T-helper 17 cell (primary cell): ENCODE measurements at places on chromosomes 16 and 17. TPM values are rescaled to one million over a fixed set of nuclear protein-coding genes. Genes with fewer than 3 reads are reported as not detected.

The LPO gene
- total RNA-seq, result not detected

The CDH1 gene
- total RNA-seq, result 0.44 TPM

The SHPK gene
- 6.4 TPM for total RNA-seq

GRCh38 chr16:74275031-74275636 lies 21.5 kb upstream of the PSMD7 start:
- H3K4me3 ChIP-seq, result no peak overlapping the region
- no peaks in the 10 kb centered on the region for H3K4me1 ChIP-seq
- DNase-seq, result no peak
- peaks cover 3% of the 10 kb centered on the region for H3K36me3 ChIP-seq

GRCh38 chr16:60107437-60107836 lies 1373.3 kb upstream of the GOT2 start:
- no peak for DNase-seq
- no peak overlapping the region for H3K27ac ChIP-seq
- no peaks in the 10 kb centered on the region for H3K27me3 ChIP-seq
- H3K4me1 ChIP-seq, result no peaks in the 10 kb centered on the region
- no peaks in the 10 kb centered on the region for H3K36me3 ChIP-seq

DNA sequence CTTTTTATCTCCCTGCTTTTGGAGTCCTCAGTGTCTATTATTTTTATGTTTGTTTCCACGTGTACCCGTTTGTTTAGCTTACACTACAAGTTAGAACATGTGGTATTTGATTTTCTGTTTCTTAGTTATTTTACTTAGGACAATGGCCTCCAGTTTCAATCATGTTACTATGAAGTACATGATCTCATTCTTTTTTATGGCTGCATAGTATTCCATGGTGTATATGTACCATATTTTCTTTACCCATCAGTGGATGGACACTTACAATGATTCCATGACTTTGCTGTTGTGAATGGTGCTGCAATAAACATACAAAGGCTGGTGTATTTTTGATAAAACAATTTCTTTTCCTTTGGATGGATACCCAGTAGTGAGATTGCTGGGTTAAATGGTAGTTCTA lies 269.5 kb downstream of the HS3ST3A1 start:
- no peak overlapping the region for H3K4me3 ChIP-seq
- peaks cover 2% of the 10 kb centered on the region for H3K36me3 ChIP-seq
- H3K27ac ChIP-seq, result no peak overlapping the region
- no peak for DNase-seq
- peaks cover 26% of the 10 kb centered on the region for H3K27me3 ChIP-seq

DNA sequence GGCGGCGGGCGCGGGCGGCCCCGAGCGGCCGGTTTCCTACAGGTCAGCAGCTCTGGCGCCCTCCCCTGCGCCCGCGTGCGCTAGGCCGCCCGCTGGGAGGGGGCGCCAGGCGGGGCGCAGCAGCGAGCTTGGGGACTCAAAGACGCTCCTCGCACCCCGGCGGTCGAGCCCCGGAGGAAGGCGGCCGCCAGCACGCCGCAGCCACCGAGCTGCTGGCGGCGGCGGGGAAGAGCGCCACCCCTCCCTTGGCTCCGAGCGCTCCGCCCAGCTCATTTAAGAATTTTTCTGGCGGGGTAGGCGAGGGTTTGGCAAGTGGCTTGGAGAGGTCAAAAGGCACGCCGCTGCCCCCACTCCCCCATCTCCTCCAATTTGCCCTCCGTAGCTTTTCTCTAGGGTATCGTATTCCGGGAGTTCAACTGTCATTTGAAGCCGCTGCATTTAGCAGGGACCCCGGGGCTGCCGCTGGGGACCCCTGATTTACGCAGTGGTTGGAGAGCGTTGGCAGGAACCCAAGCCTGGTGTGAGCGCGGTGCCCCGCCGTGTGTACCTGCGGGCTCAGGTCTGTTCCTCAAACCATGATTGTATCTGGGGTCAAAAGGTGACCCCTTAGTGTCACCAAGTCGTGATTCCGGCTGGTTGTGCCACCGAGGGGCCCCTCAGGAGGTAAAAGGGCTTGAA lies 59.5 kb upstream of the GSE1 start:
- peak overlapping the region; percentile 96 for H3K4me3 ChIP-seq
- DNase-seq, result peak; percentile 13
- H3K36me3 ChIP-seq, result no peaks in the 10 kb centered on the region
- H3K4me1 ChIP-seq, result peaks cover 28% of the 10 kb centered on the region
- peak overlapping the region; percentile 94 for H3K27ac ChIP-seq
- H3K27me3 ChIP-seq, result no peaks in the 10 kb centered on the region

DNA sequence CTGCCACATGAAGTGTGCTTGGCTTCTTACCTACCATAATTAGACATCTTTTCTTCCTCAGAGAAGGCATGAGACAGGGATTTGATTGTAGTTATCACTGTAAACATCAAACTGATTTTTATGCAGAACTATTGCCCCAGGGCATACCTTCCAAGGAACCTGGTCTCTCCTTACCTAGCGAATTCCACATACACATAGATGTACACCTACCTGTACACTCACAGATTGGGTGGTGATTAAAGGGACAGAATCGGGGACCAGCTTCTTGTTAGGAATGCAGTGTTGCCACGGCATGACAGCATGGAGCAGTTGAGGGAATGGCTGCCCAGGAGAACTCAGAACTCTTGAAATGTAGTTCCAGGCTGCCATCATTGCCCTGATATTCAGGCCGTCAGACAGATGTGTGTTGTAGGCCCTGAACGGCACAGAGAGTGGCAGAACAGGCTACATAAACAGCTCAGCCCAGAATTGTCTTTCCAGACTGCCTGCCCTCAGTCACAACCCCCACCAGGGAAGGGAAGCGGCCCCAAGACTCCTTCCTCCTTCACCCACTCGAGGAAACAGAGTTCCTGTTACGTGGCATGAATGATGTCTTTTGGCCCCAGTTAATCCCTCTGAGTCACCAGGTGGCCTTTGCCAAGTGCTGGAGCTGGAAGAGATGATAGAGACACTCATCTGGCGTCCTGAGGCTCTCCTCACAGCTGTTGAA lies 17.8 kb upstream of the NAGLU start:
- no peak overlapping the region for H3K27ac ChIP-seq
- no peak for DNase-seq
- H3K36me3 ChIP-seq, result peaks cover 3% of the 10 kb centered on the region
- H3K4me1 ChIP-seq, result peaks cover 4% of the 10 kb centered on the region
- no peaks in the 10 kb centered on the region for H3K27me3 ChIP-seq

DNA sequence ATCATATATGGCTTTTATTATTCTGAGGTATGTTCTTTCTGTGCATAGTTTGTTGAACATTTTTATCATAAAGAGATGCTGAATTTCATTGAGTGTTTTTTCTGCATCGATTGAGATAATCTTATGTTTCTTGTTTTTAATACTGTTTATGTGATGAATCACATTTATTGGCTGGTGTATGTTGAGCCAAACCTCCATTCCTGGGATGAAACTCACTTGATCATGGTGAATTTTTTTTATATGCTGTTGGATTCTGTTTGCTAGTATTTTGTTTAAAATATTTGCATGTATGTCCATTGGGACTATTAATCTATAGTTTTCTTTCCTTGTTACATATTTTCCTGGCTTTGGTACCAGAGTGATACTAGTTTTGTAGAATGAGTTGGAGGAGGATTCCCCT lies 500.2 kb downstream of the CDH11 start:
- no peak overlapping the region for H3K4me3 ChIP-seq
- no peak for DNase-seq
- H3K27ac ChIP-seq, result no peak overlapping the region
- no peaks in the 10 kb centered on the region for H3K36me3 ChIP-seq
- no peaks in the 10 kb centered on the region for H3K27me3 ChIP-seq

- no peaks in the 10 kb centered on the region for H3K36me3 ChIP-seq
- DNase-seq, result no peak
- H3K27me3 ChIP-seq, result peaks cover 1% of the 10 kb centered on the region
- H3K4me1 ChIP-seq, result peaks cover 10% of the 10 kb centered on the region
- H3K4me3 ChIP-seq, result no peak overlapping the region
Observed at GRCh38 chr17:79070266-79070880, 4.3 kb upstream of the ENGASE start.

GRCh38 chr16:75580-76501 lies 2.2 kb upstream of the MPG start:
- peaks cover 25% of the 10 kb centered on the region for H3K27me3 ChIP-seq
- peak overlapping the region; percentile 19 for H3K27ac ChIP-seq
- H3K4me3 ChIP-seq, result peak overlapping the region; percentile 33
- peaks cover 3% of the 10 kb centered on the region for H3K36me3 ChIP-seq

DNA sequence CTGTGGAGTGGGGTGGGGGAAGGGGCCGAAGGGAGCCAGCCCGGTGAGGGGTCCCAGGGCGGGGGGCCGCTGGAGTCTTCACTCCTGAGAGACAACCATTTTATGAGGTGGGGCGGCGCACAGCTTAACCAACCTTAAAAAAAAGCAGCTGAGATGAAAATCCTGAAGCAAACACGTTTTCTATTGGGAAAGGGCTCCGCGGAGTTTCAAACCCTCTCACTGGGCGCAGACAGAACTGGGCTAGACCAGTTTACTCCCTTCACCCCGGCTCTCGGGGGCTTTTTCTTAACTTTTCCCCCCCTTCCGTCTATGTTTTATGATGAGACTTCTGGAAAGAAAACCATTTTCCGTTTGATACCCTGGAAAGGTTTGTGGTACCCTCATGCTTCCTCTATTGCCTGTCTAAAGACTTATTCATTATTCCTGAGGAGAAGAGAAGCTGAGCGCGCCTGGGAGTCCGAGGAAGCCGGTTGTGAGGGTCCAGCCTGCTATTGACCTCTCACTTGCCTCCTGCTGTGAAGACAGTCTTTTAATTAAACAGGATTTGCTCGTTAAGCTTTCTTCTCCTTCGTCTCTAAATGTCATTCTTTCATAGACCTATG lies 482 bp upstream of the SSH2 start:
- H3K4me1 ChIP-seq, result peaks cover 27% of the 10 kb centered on the region
- H3K27me3 ChIP-seq, result no peaks in the 10 kb centered on the region
- H3K36me3 ChIP-seq, result peaks cover 8% of the 10 kb centered on the region
- no peak overlapping the region for H3K4me3 ChIP-seq

DNA sequence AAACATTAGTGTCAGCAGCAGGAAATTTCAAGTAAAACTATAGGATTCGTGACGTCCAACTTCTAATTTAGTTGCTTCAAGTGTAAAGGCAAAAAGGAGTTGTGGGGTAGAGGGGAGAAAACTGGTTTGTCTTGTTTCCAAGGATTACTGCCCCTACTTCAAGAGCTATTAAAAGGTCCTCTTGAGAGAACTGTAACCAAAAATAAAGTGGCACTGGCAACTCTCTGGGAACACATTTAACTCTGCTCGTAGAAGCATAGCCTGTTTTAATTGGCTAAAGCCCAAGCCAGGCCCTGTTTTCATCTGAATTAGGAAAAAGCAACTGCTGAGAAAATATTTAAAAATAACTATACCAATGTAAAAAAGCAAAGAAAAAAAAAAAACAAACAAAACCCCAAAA lies 51.8 kb upstream of the AKAP1 start:
- H3K27ac ChIP-seq, result no peak overlapping the region
- H3K4me1 ChIP-seq, result peaks cover 2% of the 10 kb centered on the region
- peaks cover 6% of the 10 kb centered on the region for H3K36me3 ChIP-seq
- peaks cover 24% of the 10 kb centered on the region for H3K27me3 ChIP-seq

- H3K36me3 ChIP-seq, result peaks cover 2% of the 10 kb centered on the region
- peaks cover 17% of the 10 kb centered on the region for H3K27me3 ChIP-seq
- H3K27ac ChIP-seq, result peak overlapping the region; percentile 84
- H3K4me3 ChIP-seq, result peak overlapping the region; percentile 50
- peaks cover 21% of the 10 kb centered on the region for H3K4me1 ChIP-seq
- no peak for DNase-seq
Observed at GRCh38 chr16:79628501-79628975, 28.0 kb upstream of the MAF start.

DNA sequence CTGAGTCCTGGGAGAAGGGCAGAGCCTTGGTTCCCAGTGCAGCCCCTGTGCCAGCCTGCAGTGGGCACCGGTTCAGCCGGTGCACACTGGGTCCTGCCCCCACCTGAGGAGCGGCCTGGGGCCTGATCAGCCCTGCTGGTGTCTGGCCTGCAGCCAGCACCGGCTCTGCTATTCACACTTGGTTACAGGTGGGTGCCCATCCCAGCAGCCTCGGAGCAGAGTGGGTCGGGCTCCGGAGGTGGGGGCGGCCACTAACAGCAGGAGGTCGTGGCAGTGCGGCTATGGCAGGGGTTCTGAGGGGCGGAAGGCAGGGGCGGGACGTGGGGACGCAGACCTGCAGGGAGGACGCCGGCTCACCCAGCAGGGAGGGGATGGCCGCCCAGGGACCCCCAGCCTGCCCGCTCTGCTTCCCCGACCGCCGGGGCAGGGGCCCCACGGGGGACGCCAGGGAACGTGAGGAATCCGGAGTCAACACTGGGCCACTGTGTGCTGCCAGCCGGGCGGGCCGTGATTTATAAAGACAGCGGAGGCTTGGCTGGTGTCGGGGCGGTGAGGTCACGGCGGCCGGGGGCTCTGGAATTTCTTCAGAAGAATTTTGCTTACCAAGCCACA lies 20.3 kb downstream of the METRNL start:
- peaks cover 10% of the 10 kb centered on the region for H3K27me3 ChIP-seq
- no peak overlapping the region for H3K27ac ChIP-seq
- peak overlapping the region; percentile 21 for H3K4me3 ChIP-seq
- DNase-seq, result no peak
- H3K4me1 ChIP-seq, result peaks cover 8% of the 10 kb centered on the region

GRCh38 chr17:78113804-78114785 lies 14.5 kb downstream of the TMC6 start:
- no peak for DNase-seq
- peaks cover 34% of the 10 kb centered on the region for H3K4me1 ChIP-seq
- H3K36me3 ChIP-seq, result peaks cover 3% of the 10 kb centered on the region
- no peaks in the 10 kb centered on the region for H3K27me3 ChIP-seq

DNA sequence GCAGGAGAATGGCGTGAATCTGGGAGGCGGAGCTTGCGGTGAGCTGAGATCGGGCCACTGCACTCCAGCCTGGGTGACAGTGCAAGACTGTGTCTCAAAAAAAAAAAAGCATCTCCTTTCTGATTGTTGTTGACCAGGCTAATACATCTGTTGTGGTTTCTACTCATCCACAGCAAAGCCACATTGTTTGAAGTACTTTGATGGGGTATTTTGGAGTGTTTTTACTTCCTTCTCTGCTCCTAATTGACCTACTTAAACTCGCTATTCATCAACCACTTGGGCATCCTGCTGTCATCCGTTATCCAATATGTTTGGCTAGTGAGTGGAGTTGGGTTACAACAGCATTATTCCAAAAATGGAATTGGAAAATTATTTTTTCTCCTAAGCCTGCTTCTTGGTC lies 3.5 kb upstream of the CDC27 start:
- H3K27me3 ChIP-seq, result no peaks in the 10 kb centered on the region
- H3K4me3 ChIP-seq, result peak overlapping the region; percentile 31
- peaks cover 27% of the 10 kb centered on the region for H3K4me1 ChIP-seq
- DNase-seq, result no peak
